ENCODE measurements at places on chromosomes 4 and X.

DNA sequence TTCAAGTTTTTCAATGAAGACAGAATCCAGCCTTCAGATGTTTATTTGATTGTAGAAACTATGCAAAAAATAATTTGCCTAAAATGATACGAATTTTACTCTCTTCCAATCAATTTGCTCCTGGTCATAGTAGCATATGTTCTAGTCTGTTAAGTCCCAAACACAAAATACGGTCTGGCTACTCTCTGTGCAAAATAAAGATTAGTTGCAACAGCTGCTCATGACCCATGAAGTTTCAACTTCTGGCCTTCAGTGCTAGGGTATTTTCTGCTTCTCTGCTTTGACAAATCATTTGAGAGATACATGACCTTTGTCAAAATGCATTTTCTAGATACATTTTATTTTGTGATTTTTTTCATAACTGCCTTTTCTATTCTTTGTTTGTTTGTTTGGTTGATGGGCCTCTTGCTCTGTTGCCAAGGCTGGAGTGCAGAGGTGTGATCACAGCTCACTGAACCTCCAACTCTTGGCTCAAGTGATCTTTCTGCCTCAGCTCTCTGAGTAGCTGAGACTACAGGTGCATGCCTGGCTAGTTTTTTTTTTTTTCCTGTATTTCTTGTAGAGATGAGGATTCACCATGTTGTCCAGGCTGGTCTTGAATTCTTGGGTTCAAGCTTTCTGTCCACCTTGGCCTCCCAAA lies 55.2 kb downstream of the TACR3 start:
- no peak for DNase-seq

GRCh38 chrX:129939986-129940385 lies 34.0 kb downstream of the UTP14A start:
- no peak for DNase-seq

GRCh38 chr4:133145241-133145640 lies 3.9 kb upstream of the PCDH10 start:
- DNase-seq, result no peak

DNA sequence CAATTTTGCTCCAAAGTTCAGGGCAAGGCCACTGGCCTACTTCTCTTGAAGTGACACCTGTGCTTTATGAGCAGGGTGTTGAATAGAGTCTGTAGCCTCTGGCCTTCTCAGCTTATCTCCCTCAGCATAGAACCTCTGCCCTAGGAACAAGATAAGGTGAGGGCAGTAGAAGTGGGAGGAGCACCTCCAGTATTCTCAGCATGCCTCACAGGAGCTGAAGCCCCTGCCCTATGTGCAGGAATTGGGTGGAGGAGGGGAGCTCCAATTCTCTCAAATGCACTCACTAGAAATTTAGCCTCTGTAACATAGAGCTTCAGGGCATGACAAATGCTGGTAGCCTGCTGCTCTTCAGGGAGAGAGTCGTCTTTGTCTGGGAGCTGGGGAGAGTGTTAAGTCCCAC lies 479.3 kb downstream of the IL1RAPL1 start:
- no peak for DNase-seq

DNA sequence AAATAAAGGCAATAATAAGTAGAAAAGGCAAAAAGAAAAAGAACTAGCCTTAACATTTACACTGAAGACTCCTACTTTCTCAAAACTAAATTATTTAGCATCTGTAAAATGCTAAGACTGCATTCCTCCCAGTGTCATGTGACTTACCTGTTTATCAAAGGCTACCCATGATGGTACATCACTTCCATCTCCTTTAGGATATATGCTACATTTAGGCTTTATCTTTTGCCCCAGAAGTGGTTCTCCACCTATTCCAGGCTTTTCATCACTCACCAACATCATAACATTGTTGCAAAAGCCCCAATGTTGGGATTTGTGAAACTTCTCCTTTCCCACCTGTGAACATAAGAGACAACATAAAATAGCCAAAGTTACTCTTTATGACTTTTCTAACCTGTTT lies 31.1 kb downstream of the EFHC2 start:
- DNase-seq, result no peak

- DNase-seq, result no peak
These were observed 48.0 kb upstream of the LAS1L start for GRCh38 chrX:65582450-65583082.

DNA sequence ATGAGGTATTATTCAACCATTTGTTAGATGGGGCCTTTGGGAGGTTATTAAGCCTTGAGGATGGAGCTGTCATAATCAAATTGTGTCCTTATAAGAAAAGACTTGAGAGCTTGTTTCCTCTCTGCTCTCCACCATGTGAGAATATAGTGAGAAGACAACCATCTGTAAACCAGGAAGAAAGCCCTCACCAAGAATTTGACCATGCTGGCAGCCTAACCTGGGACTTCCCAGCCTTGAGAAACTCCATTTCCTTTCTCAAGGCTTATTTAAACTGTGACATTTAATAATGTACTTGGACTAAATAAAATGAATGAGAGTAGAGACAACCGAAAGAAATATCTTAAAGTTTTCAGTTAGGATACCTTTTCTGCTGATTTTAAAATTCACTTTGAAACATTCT lies 83.7 kb upstream of the GC start:
- DNase-seq, result no peak

DNA sequence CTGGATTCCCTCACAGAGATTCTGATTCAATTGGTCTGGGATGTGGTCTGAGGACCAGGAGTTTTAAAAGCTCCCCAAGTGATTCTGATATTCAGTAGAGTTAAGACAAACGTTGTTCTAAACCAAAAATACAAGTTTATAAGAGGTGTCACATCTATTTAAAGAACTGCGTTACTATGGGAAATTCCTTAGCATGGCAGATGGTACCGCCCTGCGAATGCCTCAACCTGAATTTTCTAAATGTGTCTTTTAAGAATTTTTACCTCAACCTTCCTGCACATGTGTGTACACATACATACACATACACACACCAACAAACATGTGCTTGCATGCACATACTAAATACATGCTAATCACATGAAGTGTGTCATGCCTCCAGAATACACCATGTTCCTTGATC lies 328.9 kb upstream of the TAPT1 start:
- no peak for DNase-seq

DNA sequence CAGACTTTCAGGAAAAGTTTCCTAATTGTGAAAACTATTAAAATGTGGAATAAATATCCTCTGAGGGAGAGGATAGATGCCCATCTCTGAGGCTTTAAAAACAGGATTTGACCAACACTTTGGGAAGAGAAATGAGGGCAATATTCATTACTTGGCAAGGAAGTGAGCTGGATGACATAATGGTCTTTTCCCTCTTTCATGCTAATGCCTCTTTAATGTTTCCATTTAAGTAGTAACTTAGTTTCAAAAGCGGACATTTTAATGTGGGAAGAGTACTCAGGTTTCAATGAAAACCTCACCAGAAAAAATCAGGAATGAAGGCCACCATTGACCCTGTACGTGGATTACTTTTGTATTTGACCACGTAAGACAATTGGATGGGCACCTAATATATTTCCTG lies 503.3 kb downstream of the ANKRD50 start:
- DNase-seq, result no peak

DNA sequence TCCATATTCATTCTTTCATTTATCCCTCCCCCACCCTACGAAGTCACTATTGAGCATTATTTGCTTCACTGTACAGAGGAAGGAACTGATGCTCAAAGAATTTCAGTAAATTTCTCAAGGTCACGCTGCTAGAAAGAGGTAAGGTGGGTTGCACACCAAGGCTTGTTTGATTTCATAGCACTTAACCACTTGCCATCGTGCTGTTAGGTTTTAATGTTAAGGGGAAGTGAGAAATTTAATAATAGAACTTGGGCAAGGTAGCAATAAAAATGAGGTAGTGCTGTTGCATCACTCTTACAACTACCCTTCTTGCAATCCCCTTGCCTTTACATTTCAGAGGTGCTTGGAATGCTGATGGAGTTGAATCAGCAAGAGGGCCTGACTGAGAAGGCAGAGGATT lies 343.1 kb downstream of the MID1IP1 start:
- DNase-seq, result no peak

DNA sequence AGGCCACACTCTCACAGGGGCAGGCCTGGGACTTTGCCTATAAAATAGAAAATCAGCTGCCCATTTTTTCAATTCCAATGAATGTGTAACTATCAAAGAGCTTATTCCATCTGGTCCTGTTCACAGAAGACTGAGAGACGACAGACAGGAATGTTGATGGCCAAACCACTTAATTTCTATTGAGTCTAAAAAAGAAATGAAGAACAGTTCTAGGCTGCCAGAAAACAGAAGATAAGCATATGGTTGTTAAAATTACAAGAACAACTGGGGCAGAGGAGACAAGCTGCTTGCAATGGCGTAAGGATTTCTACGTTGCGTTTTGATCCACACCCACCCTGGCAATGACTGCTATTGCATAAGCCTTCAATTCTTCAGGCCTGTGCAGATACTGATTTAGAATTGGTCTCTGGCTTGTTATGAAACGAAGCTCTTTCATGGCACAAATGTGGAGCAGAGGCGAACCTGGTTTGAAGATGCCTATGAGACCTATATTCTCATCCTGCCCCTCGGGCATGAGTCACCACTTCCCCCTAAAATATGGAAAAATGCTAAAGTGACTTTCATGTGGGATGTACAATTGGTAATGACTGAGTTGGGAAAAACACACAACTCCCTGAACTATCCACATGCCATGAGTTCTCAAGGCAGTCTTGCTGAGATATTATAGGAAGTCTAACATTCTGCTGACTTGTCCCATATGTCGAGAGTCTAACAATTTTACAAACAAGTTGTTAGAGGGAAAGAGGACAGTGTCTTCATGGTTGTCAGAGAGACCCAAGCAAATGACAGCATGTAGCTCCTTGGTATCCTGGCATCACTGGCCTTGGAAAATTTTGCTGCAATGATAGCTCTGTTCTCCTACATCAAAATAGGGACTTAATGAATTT lies 37.9 kb upstream of the SORBS2 start:
- DNase-seq, result no peak

DNA sequence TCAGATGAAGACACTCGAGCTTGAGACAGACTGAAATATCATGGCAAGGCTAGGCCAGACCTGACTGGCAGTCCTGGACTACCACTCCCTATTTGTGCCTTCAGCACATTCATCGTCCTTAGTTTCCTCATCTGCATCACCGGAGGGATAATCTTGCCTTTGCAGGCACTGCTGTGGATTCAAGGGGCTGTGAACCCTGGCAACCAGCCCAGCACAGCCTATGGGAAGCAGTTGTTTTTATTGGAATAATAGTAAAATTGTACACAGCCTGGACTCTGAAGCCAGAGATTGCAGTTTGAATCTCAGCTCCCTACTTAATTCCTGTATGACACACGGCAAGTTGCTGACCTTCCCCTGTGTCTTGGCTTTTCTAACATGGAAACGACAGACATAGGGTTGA lies 161.0 kb downstream of the NSUN7 start:
- no peak for DNase-seq

- DNase-seq, result no peak
These were observed 57.3 kb upstream of the STIM2 start for GRCh38 chr4:26803211-26803861.

- no peak for DNase-seq
These were observed 48.3 kb downstream of the PDE5A start for GRCh38 chr4:119580293-119580692.

DNA sequence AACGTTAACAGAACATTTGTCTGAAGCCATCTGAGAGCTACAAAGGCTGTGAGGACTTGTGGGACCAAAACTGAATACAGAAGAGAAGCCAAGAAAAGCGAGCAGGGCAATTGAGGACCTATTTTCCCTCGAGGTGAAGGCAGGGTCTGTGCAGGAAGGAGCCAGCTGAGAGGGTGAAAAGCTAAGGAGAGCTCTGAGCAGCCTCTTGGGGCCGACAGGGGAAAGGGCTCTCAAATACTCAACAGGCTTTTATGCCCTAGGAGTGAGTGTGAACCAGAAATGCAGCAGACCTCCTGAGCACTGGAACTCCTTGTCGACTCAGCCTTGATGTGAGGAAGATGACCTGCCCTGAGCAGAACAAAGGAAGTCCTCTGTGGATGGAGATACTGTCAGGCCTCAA lies 54.2 kb downstream of the C4orf50 start:
- DNase-seq, result no peak

GRCh38 chr4:102268355-102268754 lies 76.9 kb downstream of the SLC39A8 start:
- DNase-seq, result no peak

GRCh38 chrX:41556958-41557357 lies 109.8 kb downstream of the NYX start:
- no peak for DNase-seq

GRCh38 chr4:109959195-109959594 lies 46.5 kb downstream of the EGF start:
- DNase-seq, result no peak

DNA sequence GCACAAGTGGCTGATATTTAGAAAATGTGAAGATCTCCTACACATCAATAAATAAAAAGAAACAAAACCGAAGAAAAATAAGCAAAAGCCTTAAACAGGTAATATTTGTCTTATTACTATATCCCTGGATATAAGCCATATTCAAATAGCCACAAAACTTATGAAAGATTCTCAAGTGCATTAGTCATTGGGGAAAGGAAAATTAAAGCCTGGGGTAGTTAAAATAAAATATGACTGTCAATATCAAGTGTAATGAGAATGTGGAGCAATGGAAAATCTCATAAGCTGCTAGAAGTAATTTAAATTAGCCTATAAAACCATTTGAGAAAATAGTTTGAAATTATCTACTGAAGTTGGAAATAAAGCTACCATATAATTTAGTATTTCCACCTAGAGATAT lies 399.9 kb downstream of the GASK1B start:
- DNase-seq, result no peak

- no peak for DNase-seq
These were observed 12.1 kb downstream of the LETM1 start for GRCh38 chr4:1843852-1844251.

- no peak for DNase-seq
These were observed 121.6 kb upstream of the HTR2C start for GRCh38 chrX:114462266-114462665.

GRCh38 chr4:184335520-184335919 lies 117.8 kb upstream of the ENPP6 start:
- DNase-seq, result no peak

- DNase-seq, result no peak
These were observed 16.1 kb upstream of the ATP8A1 start for GRCh38 chr4:42673082-42673425.

DNA sequence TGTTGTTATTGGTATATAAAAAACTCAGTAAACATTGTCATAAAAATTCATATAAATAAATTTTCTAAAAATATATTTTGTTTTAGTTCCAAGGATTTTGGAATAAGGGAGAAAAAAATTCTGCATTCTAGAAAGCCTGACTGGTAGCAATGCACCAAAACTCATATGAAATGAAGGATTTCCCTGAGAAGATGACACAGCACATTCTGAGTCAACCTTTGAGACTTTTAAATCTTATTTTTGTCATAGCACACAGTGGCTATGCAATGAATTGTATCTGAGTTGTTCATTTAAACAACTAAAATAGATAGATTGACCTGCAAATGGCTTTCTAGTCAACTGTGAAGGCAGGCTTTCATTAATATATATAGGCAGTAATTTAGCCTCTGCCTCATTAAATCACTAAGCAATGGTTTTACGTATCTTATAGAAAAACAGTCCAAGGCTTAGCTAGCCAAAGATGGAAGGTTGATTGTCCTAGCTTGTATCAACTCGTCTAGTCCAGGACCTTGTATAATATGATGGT lies 239.1 kb upstream of the NEIL3 start:
- no peak for DNase-seq
